Right cardiac atrium (tissue), 5 donors: ENCODE measurements at places on chromosomes 4 and X.

GRCh38 chr4:185895866-185896265, 83.9 kb upstream of the SORBS2 start:
- DNase-seq = no peak

DNA sequence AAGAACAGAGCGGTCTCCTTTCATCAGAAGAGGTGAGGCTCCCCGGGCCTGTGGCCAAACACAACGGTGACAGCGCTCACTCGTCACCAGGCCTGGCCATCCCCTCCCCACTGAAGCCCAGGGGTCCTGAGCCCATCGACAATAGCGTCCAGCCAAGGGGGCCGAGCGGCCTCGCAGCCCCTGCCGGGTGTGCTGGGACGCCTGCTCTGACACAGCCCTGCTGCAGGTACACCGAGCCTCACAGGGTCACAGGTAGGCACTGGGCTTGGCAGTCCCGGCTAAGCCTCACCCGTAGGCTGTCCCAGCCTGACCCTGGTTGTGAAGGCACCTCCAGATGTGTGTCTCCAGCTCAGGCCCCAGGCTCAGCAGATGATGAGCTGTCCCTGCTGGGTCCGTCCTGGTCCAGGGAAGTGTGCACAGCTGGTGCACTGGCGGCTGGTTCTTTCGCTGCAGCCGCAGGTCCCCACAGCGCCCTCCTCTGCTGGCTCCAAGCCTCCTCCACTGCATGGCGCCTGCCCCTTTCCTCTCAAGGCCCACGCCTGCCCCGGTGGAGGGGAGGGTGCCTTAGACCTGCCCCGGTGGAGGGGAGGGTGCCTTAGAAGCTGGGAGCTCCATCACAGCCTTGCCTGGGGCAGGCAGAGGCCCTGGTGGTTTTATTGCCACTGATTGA, 21.5 kb downstream of the UVSSA start:
- no peak for DNase-seq

DNA sequence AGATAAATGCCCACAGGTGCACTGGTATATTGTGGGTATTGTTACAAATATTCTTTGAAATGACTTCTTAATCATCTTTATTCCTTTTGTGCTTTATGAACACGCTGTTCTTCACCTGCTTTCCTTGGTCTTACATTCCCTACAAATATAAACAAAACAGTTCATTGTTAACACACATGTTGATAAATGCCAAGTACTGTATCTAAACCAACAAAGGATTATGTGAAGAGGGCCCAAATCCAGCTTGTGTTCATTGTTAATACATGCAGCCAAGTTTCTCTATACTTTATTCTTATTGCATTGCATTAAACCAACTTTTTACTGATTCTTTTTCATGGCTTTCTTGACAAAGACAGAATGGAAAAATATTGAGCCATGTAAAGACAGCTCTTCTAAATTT, 42.8 kb downstream of the AREG start:
- DNase-seq = no peak

GRCh38 chrX:31333165-31333831, 261.5 kb upstream of the FTHL17 start:
- DNase-seq = no peak

DNA sequence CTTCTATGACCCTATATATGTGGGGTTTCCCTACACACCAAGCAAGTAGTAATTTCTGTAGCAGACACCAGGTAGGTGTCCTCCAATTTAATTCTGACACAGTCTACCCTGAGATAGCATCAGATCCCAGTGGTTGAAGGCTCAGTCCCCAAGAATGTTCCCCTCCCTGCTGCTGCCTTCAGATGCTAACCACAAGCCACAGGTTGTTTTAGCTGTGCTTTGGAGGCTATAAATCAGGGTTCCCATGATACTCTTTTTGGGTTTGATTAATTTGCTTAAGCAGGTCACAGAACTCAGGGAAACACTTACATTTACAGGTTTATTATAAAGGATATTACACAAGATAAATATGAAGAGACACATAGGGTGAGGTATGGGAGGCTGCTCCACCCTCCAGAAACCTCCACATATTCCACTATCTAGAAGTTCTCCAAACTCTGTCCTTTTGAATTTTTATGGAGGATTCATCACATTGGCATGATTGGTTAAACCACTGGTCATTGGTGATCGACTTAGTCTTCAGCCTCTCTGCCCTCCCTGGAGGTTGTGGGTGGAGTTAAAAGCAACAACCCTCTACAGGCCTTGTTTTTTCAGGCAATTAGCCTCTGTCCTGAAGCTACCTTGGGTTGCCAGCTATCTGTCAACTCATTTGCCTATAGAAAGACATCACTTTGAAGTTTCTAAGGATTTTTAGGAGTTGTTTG, 50.8 kb downstream of the GRIA2 start:
- no peak for DNase-seq

DNA sequence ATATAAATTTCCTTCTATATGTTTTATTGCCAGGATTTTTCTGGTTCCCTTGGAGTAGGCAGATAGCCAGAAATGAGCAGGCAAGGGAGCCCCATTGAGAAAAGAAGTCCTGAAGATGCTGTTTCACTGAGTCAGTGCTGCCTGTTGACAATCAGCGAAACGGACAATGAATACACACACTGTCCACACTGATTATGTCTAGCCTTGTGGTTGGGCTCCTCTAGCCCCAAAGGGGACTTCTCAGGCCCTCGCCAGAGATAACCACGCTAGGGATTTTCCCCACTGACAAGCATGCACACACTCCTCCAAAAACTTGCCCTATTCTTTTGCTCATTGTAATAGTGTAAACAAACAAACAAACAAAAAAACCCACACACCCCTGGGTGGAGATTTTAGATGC, 369.3 kb downstream of the DMD start:
- no peak for DNase-seq

- DNase-seq = no peak
These were observed 81.9 kb upstream of the QRFPR start for GRCh38 chr4:121462660-121463261.

DNA sequence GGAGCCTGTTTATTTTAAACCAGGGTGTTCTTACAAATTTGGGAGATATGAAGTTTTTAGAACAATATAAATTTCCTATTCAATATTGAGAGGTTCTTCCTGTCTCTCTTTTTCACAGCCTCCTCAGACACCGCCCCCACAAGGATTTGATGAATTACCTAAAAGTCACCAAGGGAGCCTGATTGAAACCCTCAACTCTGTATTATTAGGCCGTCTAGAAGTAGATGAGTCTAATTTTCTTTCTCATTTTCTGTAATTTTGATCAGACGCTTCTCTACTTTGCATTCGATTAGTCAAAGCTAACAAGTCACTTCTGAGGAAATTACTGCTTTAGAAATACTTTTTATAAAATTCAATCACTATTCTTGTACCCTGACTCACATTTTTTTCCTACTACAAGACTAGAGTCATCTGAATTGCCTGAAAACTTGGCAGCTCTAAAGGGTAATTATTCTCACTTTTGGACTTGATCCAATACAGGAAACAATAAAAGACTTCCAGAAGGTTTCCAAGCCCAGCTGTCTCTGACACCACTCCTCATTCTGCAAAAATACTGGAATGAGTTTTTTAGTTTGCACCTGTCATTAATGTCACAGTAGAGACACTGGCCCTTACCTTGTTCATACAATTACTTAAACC, 111.2 kb downstream of the ELOVL6 start:
- no peak for DNase-seq

GRCh38 chrX:45783002-45783401, 582.3 kb upstream of the DIPK2B start:
- no peak for DNase-seq

DNA sequence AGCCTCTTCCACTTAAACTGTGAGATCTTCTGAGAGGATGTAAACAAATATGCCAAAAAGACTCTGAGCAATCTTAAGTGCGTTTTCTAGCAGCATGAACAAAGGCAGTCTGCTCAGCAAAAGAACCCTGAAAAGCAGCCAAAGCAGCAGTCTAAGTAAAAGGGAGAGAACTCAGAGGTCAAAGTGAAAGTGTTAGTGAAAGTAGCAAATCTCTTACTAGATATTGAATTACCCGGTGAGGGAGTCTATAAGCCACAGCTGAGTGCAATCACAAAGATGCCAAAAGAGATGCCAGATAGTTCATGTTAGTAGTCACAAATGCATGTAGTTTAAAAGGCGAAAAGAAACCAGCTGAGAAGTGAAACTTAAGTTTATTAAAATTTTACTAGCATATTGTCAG, 7.9 kb upstream of the GNRHR start:
- DNase-seq = no peak

- no peak for DNase-seq
These were observed 2.7 kb downstream of the HS3ST1 start for GRCh38 chr4:11426003-11426402.

DNA sequence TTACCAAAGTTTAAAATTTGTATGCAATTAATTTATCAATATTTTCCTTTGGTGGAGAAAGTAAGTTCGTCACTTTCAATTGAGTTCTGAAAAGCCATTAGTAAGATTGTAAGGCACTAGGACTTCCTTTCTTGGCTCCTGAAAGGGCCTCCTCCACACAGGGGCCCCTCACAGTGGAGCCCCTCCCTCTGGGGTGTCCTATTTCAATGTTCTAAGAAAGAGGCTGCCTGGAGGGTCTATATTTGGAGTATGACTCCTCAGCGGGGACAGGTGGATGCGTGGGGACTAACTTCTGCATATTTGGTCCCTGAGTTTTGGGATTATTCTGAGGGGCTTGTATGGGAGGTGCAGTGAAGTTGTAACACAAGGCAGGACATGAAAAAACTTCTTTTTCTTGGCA, 1.6 kb upstream of the ARMCX4 start:
- DNase-seq = no peak

- DNase-seq = no peak
These were observed 62.8 kb upstream of the GRIA3 start for GRCh38 chrX:123121241-123121640.
